Kidney (tissue), 22 donors: ENCODE measurements at places on chromosomes 2 and 18. TPM values are rescaled to one million over a fixed set of nuclear protein-coding genes. Genes with fewer than 3 reads are reported as not detected.

- H3K27me3 ChIP-seq, result no peaks in the 10 kb centered on the region
- no peaks in the 10 kb centered on the region for H3K36me3 ChIP-seq
- peak; percentile 62 for DNase-seq
- peak overlapping the region; percentile 59 for H3K27ac ChIP-seq
- peak overlapping the region; percentile 30 for H3K4me3 ChIP-seq
- peaks cover 15% of the 10 kb centered on the region for H3K4me1 ChIP-seq
These were observed 758 bp downstream of the SCLY start for GRCh38 chr2:238061315-238062202.

GRCh38 chr2:216789081-216789480 lies 70.8 kb downstream of the TNP1 start:
- no peaks in the 10 kb centered on the region for H3K4me1 ChIP-seq
- DNase-seq, result no peak
- no peak overlapping the region for H3K4me3 ChIP-seq
- no peaks in the 10 kb centered on the region for H3K27me3 ChIP-seq
- H3K27ac ChIP-seq, result no peak overlapping the region

- H3K4me3 ChIP-seq, result no peak overlapping the region
- H3K27ac ChIP-seq, result no peak overlapping the region
- no peaks in the 10 kb centered on the region for H3K27me3 ChIP-seq
- no peaks in the 10 kb centered on the region for H3K36me3 ChIP-seq
- DNase-seq, result peak; percentile 72
These were observed 122.3 kb downstream of the ATL2 start for GRCh38 chr2:38254796-38255195.

DNA sequence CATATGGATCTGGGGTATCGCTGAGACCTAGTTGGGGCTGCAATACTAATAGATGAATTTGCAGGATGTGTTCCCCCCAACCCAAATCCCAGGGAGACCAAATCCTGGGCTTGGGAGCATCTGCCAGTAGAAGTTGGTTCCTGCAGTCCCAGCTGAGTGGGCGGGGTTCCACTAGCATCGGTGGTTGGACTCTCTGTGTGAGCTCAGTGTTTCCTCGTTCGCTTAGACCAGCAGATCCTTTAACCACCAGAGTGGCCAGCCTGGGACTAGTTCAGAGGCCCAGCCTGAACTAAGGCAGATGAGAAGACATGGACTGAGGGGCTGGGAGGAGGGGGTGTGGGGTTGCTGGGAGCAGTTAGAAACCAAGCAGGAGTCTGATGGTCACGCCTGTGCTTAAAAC lies 40.7 kb downstream of the PCARE start:
- H3K27ac ChIP-seq, result no peak overlapping the region
- H3K4me3 ChIP-seq, result no peak overlapping the region
- no peaks in the 10 kb centered on the region for H3K36me3 ChIP-seq
- H3K4me1 ChIP-seq, result no peaks in the 10 kb centered on the region

DNA sequence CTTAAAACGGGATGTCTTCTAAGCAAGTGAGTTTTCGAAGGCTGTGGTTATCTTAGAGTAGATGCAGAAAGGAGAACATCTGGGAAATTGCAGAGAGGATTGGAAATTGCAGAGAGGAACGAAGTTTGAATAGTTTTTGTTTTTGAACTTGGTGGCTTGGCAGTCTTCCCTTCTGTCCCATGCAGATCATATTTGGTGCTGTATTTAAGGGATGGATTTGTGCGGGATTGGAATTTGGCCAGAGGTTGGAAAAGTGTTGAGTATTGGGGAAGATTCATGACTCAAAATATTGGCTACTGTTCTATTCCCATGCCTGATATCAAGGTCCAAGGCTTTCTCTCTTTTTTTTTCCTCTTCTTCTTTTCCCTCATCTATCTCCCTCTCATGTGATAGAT lies 18.2 kb downstream of the PTPRM start:
- no peak for DNase-seq
- H3K27me3 ChIP-seq, result no peaks in the 10 kb centered on the region
- H3K4me3 ChIP-seq, result no peak overlapping the region
- no peaks in the 10 kb centered on the region for H3K36me3 ChIP-seq

GRCh38 chr2:55408098-55408882 lies 11.4 kb downstream of the CCDC88A start:
- no peak overlapping the region for H3K27ac ChIP-seq
- DNase-seq, result no peak
- H3K4me1 ChIP-seq, result no peaks in the 10 kb centered on the region
- H3K4me3 ChIP-seq, result no peak overlapping the region

The CYTIP gene
- 3.5 TPM for polyA plus RNA-seq

GRCh38 chr2:69381337-69381737 lies 5.7 kb downstream of the GFPT1 start:
- no peaks in the 10 kb centered on the region for H3K27me3 ChIP-seq
- no peak overlapping the region for H3K4me3 ChIP-seq
- no peak for DNase-seq
- H3K27ac ChIP-seq, result no peak overlapping the region
- peaks cover 3% of the 10 kb centered on the region for H3K4me1 ChIP-seq

The PLGLB2 gene
- 1.3 TPM for polyA plus RNA-seq

The RALBP1 gene
- 59.5 TPM for polyA plus RNA-seq

- DNase-seq, result no peak
- no peak overlapping the region for H3K27ac ChIP-seq
- H3K4me1 ChIP-seq, result no peaks in the 10 kb centered on the region
- H3K4me3 ChIP-seq, result no peak overlapping the region
- H3K27me3 ChIP-seq, result no peaks in the 10 kb centered on the region
These were observed 438.6 kb downstream of the DLGAP1 start for GRCh38 chr18:4016391-4017049.

The CAPN14 gene
- polyA plus RNA-seq, result 0.22 TPM

- no peaks in the 10 kb centered on the region for H3K36me3 ChIP-seq
- no peak overlapping the region for H3K27ac ChIP-seq
- no peak overlapping the region for H3K4me3 ChIP-seq
- no peaks in the 10 kb centered on the region for H3K27me3 ChIP-seq
- no peaks in the 10 kb centered on the region for H3K4me1 ChIP-seq
- DNase-seq, result no peak
These were observed 30.3 kb upstream of the TNP1 start for GRCh38 chr2:216890138-216890537.

The IL37 gene
- polyA plus RNA-seq, result not detected

DNA sequence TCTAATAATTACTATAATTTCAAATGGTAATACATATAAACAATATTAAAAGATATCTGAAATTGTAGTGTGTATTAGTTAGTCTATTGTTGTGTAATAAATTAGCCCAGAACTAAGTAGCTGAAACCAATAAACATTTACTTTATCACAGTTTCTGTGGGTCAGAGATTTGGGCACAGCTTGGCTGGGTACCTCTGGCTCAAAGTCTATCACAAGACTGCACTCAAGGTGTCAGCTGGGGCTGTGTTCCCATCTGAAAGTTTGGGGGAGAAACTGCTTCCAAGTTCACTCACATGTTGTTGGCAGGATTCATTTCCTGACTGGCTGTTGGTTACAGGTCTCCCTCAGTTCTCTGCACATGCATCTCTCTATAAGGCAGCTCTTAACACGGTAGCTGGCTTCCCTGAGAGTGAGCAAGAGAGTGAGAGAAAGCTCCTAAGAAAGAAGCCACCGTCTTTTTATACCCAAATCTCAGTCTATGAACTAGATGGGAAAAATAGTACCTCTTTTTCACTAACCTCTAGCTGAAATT lies 25.6 kb upstream of the WIPF1 start:
- no peak overlapping the region for H3K27ac ChIP-seq
- no peaks in the 10 kb centered on the region for H3K27me3 ChIP-seq
- peak overlapping the region; percentile 22 for H3K4me3 ChIP-seq
- H3K4me1 ChIP-seq, result no peaks in the 10 kb centered on the region

DNA sequence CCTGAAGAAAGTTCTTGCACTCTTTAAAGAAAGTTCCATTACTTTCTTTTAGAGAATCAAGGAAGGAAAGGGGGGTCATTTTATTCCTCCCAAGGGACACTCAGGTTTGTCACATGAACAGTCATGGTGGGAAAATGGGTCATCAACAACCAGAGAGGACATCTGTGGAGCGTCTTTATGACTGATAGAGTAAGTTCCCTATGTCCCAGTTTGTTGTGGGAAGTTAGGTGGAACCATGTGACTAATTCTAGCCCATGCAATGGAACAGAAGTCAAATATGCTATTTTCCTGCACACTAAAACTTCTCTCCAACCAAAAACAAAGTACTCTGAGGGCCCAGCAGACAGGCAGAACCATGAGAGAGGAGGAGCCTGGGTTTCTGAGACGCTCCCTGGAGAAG lies 165.6 kb upstream of the SERTAD2 start:
- DNase-seq, result no peak
- H3K27me3 ChIP-seq, result no peaks in the 10 kb centered on the region
- H3K36me3 ChIP-seq, result no peaks in the 10 kb centered on the region

The SP9 gene
- polyA plus RNA-seq, result not detected

- H3K27me3 ChIP-seq, result no peaks in the 10 kb centered on the region
- H3K36me3 ChIP-seq, result no peaks in the 10 kb centered on the region
- no peak for DNase-seq
- no peaks in the 10 kb centered on the region for H3K4me1 ChIP-seq
These were observed 46.2 kb downstream of the FAM98A start for GRCh38 chr2:33552758-33553461.

DNA sequence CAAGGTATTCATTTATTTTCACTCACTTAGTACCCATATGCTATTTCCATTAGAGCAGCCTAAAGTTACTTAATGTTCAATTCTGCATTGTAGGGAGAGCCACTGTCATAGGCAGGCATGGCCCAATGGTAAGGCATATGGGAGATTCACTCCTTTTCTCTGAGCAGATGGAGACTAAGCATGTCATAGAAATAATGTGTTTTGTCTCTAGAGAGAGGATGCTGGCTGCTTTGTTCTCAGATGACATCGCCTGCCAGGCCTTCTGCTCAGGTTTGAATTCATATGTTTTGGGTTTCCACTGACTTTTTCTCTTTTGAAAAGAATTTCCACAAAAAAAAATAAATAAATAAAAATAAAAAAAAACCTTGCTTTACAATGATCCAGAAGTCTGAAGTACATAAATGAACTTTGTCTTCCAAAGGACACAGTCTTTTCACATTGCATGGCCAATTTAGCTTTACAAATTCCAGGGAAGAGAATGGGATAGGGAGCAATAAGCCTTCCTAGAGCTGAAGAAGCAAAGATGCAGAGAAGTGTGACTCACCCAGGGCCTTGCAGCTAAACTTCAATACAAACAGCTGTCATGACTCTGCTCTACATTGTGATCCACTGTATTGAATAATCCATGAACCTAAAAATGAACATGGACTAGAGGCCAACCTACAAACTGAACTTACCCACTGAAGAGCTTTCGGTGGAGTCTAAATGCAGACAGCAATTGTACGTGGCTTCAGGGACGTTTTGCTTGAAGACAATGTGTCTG lies 422.5 kb downstream of the CMPK2 start:
- no peaks in the 10 kb centered on the region for H3K4me1 ChIP-seq
- no peaks in the 10 kb centered on the region for H3K36me3 ChIP-seq
- no peak for DNase-seq
- no peaks in the 10 kb centered on the region for H3K27me3 ChIP-seq
- no peak overlapping the region for H3K27ac ChIP-seq
- no peak overlapping the region for H3K4me3 ChIP-seq

- no peaks in the 10 kb centered on the region for H3K27me3 ChIP-seq
- no peak overlapping the region for H3K27ac ChIP-seq
- H3K4me3 ChIP-seq, result no peak overlapping the region
- H3K36me3 ChIP-seq, result no peaks in the 10 kb centered on the region
- H3K4me1 ChIP-seq, result no peaks in the 10 kb centered on the region
These were observed 406.2 kb downstream of the MBD2 start for GRCh38 chr18:53817976-53818950.

The MAPK4 gene
- 9.2 TPM for polyA plus RNA-seq
